ENCODE measurements at places on chromosomes 2 and 18.

DNA sequence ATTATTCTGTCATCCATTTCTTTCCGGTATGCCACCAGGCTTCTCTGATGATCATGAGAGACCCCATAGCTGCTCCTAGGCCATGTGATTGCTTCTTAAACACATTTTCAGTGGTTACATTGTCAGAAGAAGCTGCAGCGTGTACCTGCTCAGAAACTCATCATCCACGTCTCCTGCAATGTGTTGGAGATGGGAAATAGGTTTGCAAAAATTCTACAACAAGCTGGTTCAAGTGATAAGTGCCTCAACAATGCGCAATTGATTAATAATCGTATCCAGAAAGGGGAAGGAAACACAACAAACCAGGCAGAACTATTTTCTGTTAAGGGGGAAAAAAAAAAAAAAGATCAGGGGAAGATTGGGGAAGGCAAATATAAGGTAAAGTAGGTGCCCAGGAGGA is 75.7 kb upstream of the THUMPD2 start:
- DNase-seq, result no peak

GRCh38 chr2:183010112-183010511 is 28.1 kb downstream of the NCKAP1 start:
- DNase-seq, result no peak

- DNase-seq, result peak; percentile 54
Measured at GRCh38 chr2:100427627-100428258, 10.3 kb upstream of the CHST10 start.

DNA sequence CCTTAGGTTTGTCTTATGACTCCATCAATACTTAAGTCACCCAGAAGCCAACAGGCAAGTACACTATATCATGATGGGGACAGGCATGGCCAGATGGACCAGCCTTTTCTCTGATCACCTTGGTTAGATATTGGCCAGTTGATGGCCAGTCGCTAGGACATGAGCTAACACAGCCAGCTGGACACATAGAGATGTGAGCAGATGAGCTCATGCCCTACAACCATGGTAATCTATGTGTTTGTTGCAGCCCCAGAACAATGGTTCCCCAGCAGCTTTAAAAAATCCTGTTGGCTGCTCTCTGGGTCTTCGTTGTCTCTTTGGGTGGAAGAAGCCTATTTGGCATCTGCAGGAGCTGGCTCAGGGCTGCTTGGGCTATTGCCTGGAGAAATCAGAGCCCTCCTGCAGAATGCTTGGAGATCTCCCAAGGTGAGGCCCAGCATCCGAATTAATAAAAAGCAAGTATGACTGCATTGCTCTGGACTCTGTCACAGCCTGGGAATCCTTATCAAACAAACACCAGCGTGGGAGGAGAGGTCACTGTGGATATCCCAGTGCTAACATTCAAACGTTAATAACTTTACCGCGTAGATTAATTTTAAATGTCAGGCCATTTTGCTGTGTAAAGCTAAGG is 62.3 kb upstream of the KLHL29 start:
- DNase-seq, result no peak

GRCh38 chr2:191565647-191566198 is 112.2 kb upstream of the NABP1 start:
- no peak for DNase-seq

GRCh38 chr2:233968556-233968955 is 51.4 kb downstream of the TRPM8 start:
- DNase-seq, result no peak

DNA sequence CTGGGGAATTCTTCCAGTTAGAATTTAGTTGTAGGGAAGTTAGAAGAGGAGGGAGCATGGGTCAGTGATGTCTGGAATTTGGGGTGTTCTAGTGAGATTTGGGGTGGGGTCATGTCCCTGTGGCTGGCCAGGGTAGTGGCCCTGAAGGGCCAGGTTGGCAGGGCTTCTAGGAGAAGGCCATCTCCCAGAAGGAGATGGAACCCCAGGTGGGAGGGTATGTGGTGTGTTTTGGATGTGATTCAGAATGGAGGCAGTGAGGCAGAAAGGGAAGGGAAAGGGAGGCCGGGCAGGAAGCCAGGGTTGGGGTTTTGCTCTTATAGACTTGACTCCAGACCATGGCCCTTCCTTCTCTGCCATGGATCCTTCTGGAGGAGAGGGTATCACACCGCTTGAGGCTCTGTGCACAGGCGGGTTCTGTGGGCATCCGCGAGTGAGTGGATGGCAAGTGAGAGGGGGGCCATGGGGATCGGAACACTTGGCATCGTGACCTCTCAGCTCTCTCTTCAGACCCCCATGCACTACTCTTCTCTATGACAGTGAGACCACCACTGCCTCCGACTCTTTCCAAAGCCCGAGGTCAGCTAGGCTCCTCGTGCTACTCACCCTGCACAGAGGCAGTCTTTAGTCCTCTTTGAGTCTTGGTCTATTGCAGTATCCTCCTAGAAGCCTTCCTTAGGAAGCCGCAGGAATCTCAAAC is 7.3 kb downstream of the GREB1 start:
- no peak for DNase-seq

- no peak for DNase-seq
Measured at GRCh38 chr2:239671916-239672849, 271.4 kb upstream of the HDAC4 start.

GRCh38 chr2:176085861-176086771 is 2.4 kb upstream of the EVX2 start:
- DNase-seq, result no peak

DNA sequence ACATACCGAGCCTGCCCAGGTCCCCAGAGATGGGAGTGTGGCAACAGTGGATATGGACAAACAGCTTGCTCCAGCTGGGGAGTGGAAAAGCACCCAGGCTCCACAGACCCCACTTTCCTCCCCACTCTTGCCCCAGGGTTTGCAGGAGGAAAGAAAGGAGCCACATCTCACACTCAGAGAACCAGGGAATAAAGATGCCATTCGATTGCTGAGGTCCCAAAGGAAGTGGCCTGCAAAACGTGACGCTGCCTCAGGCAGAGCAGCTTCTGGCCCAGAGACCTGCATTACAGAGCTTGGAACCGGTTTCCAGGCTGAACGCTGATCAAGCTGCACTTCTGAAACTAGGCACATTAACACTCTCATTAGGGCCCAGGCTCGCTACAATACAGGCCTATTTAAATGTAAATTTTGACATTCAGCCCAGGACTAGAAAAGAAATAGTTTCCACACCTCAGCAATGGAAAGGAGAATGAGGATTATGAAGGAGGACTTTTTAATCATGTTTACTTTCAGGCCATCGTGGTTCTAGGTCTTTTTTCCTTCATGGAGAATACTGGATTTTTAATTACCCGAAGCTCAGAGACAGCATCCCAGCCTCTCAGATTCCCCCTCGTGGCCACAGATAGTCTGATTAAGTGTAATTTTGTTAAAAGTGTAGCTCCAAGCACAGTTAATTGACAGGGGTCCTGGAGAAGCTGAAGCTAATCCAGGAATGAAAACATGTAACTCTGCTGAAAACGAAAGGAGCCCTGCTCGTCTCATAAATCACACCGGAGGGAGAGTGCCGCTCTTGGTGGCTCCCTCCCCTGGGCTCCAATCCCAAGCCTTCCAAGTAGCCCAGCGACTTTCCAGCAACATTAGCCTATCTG is 221.3 kb upstream of the RAB6C start:
- DNase-seq, result no peak

GRCh38 chr2:140986456-140986855 is 1144.4 kb downstream of the LRP1B start:
- no peak for DNase-seq

GRCh38 chr2:15945909-15946705 is 5.8 kb downstream of the MYCN start:
- no peak for DNase-seq

DNA sequence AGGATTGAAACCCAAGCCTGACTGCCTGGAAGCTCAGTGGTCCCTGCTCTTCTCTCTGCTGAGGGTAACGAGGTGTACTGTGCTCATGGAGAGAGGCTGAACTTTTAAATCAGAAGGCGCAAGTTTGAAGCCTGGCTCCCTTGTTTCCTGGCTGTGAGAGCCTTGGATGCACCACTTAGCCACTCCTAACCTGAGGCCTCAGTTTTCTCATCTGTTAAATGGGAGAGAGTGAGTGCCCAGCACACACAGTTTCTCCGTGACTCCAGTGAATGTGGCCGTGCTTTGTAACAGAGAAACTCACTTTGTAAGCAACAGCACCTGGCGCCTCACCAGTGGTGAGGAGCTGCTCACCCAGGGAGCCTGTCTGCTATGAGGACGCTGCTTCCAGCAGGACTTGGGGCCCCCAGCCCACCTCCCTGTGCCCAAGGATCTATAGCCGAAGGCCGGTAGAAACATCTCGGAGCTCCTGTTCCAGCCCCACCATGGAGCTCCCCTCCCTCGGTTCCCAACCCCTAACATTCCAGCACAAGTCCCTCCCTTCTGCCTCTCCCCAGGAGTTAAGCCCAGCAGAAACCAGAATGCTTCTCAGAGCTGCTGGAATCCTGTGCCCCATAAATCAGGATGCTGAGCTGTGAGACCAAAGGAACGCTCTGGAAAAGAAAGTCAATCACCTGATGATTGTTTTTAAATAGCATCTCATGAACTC is 20.3 kb upstream of the KCNK3 start:
- DNase-seq, result no peak

DNA sequence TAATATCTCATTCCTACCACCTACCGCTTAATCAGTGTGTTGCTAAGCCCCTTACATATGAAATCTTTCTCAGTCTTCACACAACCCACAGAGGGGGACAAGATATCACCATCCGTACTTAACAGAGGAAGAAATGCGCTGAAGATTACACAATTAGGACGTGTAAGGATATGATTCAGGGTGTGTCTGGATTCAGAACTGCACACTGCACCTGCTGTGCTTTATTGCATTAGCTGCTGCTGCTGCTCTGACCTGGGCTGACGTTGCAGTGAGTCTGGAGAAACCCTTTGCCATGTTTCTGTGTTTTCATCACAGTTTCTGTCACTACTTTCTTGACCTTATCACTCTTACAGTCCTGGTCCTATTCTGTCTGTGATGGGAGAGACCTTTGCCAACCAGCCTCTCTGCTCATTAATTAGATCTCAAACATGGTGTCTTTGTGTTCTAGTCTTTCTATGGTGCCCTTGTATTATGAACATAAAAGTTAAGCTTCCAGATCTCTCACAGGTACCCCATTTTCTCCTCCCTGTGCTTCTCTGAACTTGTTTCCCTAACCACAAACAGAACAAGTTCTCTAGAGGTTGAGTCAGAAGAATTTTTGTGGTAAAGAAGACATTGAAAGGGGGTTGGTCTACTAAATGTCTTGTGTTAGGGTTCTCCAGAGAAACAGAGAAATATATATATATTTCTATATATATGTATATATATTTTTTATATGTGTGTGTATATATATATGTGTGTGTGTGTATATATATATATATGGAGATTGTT is 92.9 kb upstream of the CYP1B1 start:
- no peak for DNase-seq

DNA sequence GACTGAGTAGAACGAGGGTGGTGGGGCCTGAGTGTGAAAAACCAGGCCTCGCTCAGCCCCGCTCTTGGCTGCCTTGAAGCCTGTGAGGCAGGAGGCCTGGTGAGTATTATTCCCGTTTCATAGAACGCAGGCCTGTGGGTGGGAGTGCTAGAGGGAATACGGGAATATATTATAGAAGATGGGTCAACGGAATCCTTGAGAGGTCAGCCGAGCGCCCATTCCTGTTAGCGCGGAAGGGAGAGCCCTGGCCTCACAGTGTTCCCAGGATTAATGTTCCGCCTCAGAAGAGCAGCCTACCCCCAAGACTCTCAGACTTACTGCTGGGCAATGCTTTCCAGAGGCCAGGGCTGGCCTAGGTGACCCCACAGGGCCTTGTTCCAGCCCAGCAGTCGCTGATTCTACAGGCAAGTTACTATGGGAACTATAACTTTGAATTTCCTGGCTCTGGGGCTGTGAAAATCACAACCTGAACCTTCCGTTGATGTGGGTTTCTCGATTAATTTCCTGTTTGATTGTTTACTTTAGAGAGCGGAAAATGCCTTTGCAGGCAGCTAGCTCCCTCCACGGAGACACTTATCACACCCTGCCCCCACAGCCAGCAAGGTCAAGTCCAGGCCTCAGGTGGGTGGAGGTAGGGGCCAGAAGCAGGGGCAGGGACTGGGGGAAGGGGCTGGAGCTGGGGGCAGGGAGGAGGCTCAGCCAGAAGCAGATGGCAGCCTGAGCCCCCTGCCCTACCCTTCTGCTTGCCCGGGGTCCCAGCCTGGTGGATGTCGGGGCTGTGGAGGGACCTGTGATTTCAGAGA is 108.3 kb downstream of the SMAD7 start:
- DNase-seq, result peak; percentile 79
